ENCODE measurements at places on chromosomes 4 and X.

DNA sequence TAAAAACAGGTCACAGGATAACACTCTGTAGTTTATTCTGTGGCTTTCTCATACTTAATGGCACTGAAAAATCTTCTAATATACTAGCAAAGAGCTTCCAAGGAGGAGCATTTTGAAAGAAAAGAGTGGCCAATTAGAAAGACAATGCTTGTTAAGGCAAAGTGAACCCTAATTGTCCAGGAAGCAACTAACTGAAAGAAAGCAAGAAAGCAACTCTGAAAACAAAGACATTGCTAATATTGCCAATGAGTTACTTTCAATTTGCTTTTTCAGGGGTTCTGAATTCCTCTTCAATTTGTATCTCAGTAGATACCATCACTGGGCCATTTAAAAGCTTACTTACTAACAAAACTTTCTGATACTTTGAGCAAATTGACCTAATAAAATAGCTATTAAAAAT, 78.5 kb upstream of the MTNR1A start:
- DNase-seq: no peak

DNA sequence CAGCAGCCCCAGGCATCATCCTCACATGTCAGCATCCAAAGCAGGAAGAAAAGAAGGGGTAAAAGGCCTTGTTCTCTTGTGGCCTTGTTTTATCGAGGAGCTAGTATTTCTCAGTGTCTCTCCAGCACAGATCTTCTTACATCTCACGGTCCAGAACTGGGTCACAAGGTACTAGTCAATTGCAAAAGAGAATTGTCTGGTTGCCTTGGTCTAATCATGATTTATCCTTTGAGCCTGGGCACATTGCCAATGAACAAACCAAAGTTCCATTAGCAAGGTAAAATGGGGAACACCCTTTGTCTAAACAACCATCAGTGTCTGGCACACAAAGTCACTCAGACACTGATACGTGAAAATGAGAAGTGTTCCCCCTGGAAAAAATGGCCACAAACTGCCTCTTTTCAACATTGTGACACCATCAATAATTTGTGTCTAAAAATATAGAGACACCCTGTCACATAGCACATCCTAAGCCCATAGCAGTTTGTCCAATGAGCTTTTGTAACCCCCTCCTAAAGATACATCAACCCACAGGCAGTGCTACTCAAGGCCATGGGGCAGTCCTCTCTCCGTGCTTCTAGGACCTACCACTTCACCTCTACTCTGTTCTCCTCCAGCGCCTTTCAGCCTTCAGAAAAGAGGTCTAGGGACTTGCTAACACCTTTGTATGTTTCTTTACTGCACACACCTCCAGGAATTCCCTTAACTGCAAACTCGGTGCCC, 534.4 kb downstream of the MID1IP1 start:
- no peak for DNase-seq

DNA sequence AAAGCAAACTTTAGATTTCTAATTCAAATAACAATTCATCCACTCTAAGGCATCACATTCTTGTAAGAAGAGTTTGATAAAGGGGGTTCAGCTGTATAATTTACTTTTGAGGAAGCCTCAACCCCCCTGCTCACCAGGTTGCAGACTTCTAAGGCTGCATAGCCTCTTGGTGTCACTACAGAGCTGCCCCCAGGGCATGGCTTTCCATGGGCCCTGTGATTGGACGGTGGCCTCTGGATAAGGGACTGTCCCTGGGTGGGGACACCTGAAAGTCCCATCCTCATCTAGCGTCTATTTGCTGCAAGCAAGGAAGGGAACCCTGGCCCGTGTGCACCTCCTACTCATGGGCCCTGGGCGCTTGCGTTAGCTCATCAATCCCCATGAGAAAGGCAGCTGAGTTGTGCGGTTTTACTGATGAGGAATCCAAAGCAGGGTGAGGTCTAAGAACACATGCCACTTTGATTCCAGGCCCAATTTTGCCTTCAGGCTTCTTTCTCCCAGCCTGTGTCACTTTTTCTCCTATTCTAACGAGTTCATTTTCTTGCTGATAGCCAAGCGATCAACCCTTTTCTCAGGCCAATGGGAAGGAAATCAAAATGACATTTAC, 51.8 kb downstream of the SCML1 start:
- DNase-seq: no peak

GRCh38 chr4:101086801-101087586, 260.3 kb downstream of the PPP3CA start:
- DNase-seq: no peak

DNA sequence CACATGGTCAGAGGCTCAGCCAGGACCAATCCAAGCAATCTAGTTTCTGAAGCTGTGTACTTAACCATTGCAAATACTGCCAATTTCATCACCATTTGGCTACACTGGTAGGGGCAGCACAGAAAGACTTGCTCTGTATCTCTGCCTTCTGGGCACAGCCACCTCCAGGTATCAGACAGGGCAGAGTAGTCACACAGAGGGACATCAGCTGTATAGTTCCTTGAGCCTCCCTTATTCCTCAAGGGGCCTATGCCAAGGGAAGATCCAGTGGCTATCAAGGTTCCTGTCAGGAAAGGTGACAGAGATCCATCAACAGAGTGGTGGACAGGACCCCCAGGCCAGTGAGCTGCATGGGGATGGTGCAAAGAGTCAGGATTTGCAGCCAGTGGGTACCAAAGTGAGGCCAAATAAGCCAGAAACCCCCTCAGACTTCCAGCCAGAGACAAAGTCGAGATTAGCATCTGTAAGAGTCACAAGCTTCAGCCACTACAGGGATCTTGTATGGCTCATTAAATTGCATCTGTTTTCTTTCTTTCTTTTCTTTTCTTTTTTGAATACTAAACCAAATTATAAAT, 381.6 kb upstream of the CPEB2 start:
- DNase-seq: no peak

- no peak for DNase-seq
These were observed 71.6 kb downstream of the FAM114A1 start for GRCh38 chr4:38939165-38939564.

DNA sequence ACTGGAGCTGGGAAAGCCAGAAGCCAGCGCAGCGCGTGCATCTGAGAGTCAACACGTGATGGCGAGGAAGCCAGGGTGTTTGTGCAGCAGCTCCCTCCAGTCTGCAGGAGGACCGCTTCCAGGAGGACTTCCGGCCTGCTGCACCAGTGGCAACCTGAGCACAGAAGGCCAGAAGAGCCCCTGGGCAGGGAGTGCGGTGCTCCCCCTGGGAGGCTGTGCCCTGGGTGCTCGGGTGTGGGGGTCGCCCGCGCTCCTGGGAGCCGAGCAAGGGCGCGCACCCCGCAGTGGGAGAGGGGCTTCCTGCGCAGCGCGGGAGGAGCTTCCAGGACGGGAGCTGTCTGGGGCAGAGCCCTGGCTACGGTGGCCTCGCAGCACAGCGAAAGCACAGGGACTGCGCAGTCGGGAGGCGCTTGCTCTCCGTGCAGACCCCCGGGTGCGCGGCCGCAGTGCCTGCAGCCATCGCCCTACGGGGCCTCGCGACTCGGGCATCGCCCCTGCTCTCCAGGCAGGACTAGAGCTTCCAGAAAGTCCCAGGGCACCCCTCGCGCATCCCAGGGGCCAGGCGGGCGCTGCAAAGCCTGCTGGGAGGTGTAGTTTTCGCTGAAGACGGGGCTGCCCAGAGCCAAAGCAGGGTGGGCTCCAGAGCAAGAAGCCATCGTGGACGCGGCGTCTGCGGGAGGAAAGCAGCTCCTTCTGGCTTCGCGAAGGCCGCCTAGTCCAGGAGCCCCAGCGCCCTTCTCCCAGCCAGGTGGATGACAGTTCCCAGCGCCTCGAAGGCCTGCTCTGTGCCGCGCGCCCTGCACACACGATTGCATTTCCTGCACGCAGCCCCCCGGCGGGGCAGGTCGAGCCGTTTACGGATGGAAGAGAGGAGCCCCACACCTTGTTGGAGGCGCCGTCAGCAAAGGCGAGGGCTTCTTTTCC, 24.1 kb upstream of the WFS1 start:
- no peak for DNase-seq

DNA sequence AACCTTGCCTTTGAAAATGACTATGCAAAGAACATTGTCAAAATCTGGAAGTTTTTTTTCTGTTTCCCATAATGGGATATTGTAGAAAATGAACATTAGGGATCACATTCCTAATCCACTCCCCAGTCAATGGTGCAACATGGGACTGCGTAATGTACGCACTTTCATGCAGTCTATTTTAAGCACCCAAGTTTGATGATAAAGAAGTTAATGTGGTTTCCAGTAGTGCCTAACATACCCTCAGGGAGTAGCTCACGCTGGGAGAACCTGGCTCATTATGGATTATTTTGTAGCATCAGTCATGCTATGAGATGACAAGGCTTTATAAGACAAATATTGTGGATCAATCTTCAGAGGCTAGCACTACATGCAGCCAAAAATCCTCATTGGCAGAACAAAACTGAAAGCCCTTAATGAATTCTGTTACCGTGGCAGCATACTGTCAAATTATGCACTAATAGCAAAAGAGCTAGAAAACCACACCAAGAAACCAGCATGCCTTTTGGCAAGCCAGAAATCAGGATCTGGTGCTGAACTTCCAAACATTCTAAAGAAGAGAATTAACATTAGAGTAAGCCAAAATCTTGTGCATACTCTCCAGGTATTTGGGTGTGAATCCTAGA, 1392.8 kb upstream of the TENM3 start:
- no peak for DNase-seq

GRCh38 chrX:30793075-30793766, 95.8 kb downstream of the TAB3 start:
- no peak for DNase-seq

- DNase-seq: no peak
These were observed 48.5 kb downstream of the SMIM31 start for GRCh38 chr4:164802301-164802901.

DNA sequence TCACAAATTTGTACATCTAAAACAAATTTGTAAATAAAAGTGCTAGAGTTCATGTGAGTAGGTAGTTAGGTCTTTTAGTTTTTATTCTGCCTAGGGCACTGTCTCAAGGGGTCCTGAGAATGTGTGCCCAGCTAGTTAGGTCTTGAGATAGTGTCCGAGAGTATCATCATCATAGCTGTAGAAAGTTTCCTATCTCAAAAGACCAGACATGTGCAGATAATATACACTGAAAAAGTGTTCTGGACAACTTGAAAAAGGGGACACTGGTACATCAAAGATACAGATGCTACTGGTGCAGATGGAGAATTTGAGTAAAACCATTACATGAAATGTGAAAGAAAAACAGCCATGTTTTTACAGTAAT, 1.8 kb upstream of the ZCCHC4 start:
- no peak for DNase-seq

GRCh38 chr4:147958057-147958456, 226.2 kb downstream of the ARHGAP10 start:
- DNase-seq: no peak

DNA sequence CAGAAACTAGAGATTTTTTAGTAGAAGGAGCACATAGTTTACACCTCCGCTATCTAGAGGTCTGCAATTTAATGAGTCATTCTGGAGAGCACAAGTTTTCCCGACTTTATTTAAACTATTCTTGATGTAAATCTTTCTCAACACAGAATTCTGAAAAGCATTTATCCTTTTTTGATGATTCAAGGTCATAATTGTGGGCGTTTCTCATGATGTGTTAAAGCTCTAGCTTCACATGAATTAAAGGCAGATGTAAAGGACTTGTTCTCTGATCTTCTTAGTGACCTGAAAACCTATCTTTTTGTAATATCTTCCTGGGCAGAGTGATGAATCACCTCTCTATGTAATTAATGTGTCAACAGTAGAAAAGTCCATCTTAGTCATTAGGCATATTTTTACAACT, 128.8 kb downstream of the COMMD8 start:
- DNase-seq: no peak

Measured in activated T-cell treated with anti-CD3 and anti-CD28 coated beads, Interleukin-2, amount 50 U/mL, for 72 hours (primary cell).